ENCODE measurements at places on chromosomes 4 and X.

DNA sequence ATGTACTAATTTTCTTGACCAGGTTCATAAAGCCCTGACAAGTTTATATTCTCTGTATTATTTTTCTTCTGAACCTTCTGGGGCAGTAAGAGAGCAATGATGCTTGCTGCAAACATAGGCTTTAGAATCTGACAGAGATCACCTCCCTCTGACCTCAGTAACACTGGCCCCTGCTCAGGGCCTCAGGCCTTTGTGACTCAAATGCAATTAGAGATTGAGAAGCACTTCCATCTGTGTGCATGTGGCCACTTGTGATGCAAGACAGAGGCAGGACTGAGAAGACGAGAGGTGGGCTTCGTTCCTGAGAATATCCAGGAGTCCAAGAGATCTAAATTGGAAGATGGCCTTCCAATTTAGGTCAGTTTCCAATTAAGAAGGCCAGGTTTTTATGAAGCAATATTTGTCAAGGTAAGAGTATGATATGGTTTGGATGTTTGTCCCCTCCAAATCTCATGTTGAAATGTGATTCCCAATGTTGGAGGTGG, 82.8 kb upstream of the VEGFC start:
- DNase-seq: no peak

DNA sequence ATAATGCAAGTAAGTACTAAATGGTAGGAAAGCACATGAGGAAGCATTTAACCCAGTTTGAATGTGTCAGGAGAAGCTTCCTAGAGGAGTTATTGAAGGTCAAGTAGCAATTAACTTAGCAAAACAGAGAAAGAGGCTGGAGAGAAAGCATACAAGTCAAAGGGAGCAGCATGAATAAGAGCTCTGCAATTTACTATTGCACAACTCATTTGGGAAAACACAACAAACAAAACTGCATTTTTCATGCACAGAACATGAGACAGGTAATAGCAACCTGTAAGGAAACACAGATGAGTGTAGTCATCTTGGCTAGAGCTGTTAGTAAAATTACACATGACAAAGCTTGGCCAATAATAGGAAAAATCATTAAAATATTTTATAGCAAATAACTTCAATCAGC, 538.1 kb downstream of the PPP4R3C start:
- DNase-seq: no peak

GRCh38 chr4:84070289-84070688, 428.8 kb downstream of the NKX6-1 start:
- no peak for DNase-seq

DNA sequence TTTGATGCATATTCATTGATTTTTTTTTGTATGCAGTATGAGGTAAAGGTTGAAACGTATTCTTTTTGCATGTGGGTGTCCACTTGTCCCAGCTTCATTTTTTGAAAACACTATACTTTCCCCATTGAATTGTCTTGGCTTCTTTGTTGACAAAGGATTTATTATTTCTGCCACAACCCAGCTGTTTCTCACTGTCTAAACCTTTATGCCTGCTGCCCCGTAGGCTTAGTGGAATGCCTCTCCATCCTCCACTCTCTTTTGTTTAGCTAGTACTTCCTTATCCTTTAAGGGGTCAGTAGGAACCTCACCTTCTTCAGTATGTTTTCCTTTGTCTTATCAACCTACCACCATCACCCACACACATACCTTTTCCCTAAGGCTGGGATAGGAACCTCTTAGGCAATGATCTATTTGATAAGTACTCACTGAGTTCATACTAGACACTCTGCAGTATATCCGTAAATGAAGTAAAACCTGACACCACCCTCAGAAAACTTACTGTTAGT, 8.5 kb downstream of the FMR1 start:
- no peak for DNase-seq

DNA sequence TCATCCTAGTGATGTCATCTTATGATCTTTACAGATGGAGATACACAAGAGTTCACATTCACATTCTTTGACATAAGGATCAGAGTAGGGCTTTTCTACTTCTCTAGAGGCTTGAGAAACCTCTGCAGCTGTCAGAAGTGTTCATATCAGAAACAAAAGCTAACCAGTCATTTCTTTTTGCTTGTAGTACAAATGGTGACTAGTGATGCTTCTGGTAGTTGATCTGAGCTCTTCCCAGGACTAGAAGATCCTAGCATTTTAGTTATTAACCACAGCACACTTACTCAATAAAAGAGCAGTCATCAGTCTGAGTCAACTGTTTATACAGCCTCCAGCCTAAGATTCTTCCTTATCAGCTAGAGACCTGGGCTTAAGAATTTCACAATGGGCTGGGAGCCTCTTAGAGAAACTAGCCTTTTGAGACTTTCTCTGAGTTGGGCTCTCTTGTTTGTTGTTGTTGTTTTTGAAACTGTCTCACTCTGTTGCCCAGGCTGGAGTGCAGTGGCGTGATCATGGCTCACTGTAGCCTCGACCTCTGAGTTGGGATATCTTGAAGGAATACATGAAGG, 84.1 kb downstream of the TMEM164 start:
- no peak for DNase-seq

DNA sequence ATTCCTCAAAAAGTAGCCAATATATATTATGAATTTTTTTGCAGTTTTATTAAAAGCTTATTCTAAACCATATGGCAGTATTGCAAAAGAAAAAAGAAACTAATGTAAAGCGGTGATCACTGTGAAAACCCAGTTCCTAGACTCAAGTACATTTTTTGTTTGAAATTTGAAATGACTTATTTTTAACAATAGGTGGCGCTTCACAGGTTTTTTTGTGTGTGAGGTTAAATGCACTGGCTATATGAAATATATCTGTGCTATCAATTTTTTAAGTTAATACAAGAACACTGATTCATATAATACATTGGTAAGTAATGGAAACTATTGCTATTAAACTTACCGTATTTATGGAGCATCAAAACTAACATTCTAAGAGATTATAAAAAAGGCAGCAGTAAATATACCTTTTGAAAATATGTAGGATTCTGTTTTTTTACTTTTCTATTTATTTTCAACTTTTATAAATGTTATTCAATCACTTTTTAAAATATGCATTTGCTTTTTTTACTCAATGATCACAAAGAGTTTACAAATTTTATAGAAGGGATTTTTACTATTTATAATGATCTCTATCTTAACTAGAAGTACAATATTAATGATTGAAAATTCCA, 5.6 kb upstream of the SPRY1 start:
- DNase-seq: no peak
